ENCODE measurements at places on chromosomes 12 and 14. TPM values are rescaled to one million over a fixed set of nuclear protein-coding genes. Genes with fewer than 3 reads are reported as not detected.

GRCh38 chr12:79773896-79774295 is 83.1 kb upstream of the PAWR start:
- DNase-seq, result no peak

The C12orf54 gene
- total RNA-seq, result not detected

The KCNH3 gene
- 0.41 TPM for total RNA-seq

DNA sequence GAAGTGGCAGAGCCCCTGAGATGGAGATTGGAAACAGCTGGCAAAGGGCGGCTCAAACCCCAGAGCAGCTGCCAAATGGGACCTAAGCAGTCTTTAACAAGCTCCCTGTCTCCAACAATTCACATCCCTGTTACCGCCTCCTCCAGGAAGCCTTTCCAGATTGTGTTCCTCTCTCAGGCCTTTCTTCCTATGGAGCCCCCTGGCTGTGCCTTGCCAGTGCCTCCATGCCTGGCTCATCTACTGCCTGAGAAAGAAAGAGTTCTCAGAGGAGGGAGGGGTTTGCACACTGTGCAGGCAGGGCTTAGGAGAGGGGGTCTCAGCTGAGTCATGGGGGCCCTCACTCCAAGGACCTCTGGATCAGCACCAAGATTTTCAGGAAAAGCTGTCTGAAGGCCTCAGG is 8.8 kb upstream of the KRT74 start:
- DNase-seq, result no peak

The AVPR1A gene
- total RNA-seq, result 1.3 TPM

DNA sequence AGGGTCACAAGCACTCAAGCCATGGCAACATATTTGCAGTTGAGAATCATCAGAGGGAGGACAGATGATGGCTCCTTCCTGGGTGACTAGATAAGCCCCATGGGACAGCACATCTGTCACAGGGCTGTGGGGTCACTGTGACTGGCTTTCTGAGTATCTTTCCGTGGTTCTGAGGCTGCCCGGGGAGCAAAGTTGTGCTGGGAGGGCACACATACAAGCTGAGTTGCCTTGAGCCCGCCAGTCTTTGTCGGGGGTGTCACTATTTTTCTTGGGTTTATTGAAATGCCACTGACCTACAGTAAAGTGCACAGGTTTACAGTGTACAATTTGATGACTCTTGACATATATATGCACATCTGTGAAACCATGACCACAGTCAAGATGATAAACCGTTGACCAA is 17.2 kb upstream of the KIF26A start:
- no peak for DNase-seq

- no peak for DNase-seq
These were observed 37.3 kb downstream of the LTBP2 start for GRCh38 chr14:74574706-74575105.

DNA sequence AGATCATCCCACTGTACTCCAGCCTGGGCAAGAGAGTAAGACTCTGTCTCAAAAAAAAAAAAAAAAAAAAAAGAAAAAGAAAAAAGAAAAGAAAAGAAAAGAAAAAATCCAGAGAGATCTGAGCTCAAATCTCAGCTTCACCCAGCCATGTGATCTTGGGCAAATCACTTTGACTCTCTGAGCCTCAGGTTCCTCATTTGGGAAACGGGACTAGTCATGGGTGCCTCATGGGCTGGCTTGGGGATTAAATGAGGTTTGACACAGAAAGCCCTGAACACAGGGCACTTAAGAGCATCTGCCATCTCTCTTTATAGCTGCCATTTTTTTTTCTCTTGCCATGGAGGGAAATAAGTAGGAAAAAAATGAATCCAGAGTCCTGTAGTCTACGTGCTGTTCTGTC is 86.2 kb upstream of the MYL2 start:
- DNase-seq, result no peak

DNA sequence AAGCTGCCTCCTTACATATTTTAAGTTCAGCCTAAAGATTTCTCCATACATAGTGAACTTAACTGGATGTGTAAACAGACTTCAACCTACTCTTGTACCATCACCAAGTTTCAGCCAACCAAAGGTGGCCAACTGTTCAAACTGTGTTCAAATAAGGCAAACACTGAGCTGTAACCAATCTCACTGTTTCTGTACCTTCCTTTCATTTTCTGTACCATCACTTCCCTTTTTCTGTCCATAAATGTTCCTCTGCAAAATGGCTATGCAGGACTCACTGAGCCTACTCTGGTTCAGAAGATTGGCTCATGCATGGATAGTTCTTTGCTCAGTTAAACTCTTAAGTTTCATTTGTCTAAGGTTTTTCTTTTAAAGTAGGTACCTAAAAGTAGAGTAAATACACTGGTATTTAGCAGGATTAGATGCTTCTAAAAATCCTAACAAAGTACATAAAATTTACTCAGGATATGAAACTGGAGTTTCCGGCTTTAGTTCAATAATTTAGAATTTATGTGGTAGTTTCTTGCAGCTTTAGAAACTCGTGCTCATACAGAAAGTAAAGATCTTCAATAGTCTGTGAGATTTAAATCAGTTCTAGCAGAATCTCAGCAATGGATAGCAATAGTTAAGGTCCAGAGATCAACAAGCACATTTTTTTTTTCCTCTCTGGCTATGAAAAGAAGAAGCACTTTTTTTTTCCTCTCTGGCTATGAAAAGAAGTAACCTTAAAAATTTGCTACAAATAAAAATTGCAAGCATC is 282.0 kb upstream of the PPFIA2 start:
- DNase-seq, result no peak

The NINJ2 gene
- total RNA-seq, result 4.6 TPM

The SMCO2 gene
- not detected for total RNA-seq

DNA sequence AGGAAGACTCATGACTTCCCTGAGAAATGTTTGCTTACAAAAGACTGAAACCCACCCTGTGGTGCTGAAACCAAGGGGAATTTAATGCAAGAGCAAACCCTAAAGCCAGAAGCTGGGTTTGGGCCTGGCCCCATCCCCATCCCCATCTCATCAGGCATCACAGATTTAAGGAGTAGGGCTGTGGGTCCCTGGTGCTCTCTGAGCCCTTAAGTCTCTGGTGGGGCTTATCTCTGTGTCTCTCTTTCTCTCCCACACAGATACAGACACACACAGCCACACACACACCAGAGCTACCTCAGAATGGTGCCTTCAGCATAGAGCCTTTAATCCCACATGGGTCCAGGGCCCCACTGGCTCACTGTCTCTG is 237.1 kb downstream of the SLC41A2 start:
- no peak for DNase-seq

DNA sequence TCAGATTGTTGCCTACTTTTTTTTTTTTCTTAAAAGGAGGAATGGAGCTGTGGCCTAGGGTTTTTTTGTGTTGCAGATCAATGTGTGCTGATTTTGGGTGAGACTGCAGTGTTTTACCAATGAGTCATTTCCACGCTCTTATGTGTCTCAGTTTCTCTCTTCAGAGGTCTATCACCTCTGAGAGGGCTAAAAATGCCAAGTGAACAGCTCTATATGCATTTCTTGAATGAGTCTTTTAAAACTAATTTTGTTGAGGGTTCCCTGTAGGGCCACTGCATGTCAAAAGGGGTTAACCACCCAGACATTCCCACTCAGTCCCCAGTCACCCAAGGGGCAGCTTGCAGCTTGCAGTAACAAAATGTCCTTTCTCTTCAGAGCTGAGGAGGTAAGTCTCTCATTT is 24.3 kb upstream of the GLIPR1L2 start:
- DNase-seq, result no peak

All from left ventricle myocardium inferior (tissue), 1 donor.